Effector memory CD8-positive, alpha-beta T cell (primary cell): ENCODE measurements at places on chromosomes 4 and X.

DNA sequence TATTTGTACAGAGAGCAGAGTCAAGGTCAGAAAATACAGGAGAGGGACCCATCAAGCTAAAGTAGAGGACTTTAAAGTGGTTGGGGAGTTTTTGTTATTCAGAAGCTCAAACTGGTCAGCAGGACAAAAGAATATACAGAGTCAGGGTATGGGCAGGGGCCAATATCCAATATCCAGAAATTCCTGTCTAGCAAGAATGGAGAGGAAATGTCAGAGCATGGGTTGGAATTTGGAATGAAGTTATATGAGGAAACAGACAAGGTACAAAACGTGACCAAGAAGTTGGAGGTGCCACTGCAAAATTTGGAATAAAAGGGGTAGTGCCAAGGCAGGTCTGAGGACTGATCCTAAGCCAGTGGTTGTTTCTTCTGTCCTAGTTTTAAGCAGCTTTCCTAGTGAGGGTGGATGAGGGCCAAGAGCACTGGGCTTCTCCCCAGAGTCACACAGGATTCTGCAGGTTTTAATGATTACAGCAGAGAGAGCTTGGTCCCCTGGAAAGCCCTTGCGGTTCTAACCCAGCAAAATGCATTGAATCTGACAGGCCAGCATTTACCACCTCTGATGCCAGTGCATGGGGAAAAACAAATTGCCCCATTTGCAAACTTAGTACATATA is 304.7 kb upstream of the FTHL17 start:
- H3K4me3 ChIP-seq: no peak overlapping the region
- no peak overlapping the region for H3K27ac ChIP-seq
- no peak for DNase-seq
- no peaks in the 10 kb centered on the region for H3K4me1 ChIP-seq

DNA sequence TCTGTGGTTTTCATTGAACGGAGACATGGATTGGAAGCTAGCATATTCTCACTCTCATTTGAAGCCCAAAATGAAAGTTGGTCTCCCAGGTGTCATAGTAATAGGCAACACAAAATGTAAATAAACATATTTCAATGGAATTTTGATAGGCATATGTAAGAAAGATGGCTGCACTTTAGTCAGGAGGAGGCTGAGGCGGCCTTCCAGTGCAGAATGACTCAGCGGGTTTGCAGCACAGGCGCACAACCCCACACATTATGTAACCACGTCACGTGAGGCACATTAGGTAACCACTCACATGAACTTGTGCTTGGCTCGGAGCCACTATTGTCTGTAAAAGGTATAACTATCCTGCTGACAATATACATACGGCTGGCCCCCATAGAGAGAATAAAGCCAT is 381.7 kb downstream of the GPAT3 start:
- no peaks in the 10 kb centered on the region for H3K27me3 ChIP-seq
- H3K4me1 ChIP-seq: no peaks in the 10 kb centered on the region
- no peak overlapping the region for H3K4me3 ChIP-seq
- H3K27ac ChIP-seq: no peak overlapping the region
- H3K36me3 ChIP-seq: no peaks in the 10 kb centered on the region

GRCh38 chr4:23958749-23959148 is 68.9 kb upstream of the PPARGC1A start:
- no peaks in the 10 kb centered on the region for H3K27me3 ChIP-seq
- DNase-seq: no peak
- no peaks in the 10 kb centered on the region for H3K36me3 ChIP-seq
- H3K4me1 ChIP-seq: no peaks in the 10 kb centered on the region

DNA sequence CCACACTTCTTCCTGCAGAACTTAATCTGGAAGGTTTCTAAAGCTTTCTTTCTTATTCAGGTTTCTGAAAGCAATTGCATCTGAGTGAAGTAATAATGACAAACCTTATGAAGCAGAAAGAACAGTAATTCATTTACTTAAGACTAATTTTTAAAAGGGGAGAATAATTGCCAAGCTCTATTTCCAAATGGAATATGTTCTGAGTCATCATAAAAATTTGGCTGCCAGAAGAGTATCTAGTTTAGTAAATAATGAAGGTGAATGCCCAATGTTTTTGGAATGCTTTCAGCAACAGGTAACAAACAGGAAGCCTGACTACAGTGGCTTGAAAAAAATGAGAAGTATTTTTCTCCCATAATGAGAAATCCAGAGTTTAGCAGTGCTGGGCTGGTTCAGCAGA is 227.3 kb upstream of the TET2 start:
- no peaks in the 10 kb centered on the region for H3K36me3 ChIP-seq
- no peaks in the 10 kb centered on the region for H3K27me3 ChIP-seq
- no peak overlapping the region for H3K27ac ChIP-seq
- DNase-seq: no peak
- H3K4me3 ChIP-seq: no peak overlapping the region

GRCh38 chr4:138224614-138225013 is 17.5 kb downstream of the SLC7A11 start:
- no peak overlapping the region for H3K27ac ChIP-seq
- no peaks in the 10 kb centered on the region for H3K4me1 ChIP-seq
- H3K27me3 ChIP-seq: no peaks in the 10 kb centered on the region
- H3K36me3 ChIP-seq: no peaks in the 10 kb centered on the region

DNA sequence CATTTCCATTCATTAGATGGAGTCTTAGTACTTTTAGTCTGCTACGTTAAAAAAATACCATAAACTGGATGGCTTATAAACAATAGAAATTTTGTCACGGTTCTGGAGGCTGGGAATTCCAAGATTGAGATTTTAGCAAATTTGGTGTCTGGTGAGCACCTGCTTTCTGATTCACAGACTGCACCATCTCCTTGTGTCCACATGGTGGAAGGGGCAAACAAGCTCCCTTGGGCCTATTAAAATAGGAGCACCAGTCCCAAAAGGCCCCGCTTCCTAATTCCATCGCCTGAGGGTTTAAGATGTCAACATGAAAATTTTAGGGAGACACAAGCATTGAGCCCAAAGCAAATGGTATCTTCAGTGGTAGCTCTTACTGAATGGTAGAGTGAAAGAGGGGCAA is 120.5 kb upstream of the MAP9 start:
- H3K4me1 ChIP-seq: no peaks in the 10 kb centered on the region
- DNase-seq: no peak
- H3K4me3 ChIP-seq: no peak overlapping the region
- no peaks in the 10 kb centered on the region for H3K27me3 ChIP-seq
- no peaks in the 10 kb centered on the region for H3K36me3 ChIP-seq

DNA sequence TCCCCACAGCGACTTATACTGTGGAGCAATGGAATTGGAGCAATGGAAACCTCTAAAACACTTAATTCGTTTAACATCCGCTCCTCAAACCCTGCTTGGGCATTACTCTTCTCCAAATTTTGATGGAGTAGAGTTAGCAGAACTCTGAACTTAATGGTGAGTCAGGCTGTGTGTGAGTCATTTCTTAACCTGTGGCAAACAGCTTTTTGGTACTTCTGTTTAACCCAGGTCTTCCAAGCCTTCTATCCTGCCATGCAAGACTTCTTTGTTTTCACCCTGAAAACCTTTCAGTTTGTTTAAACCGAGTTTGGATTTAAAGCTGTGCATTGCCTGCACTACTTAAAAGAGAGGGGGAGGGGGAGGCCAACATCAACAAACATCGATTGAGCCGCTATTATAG is 3.6 kb upstream of the AMOT start:
- no peaks in the 10 kb centered on the region for H3K27me3 ChIP-seq
- no peak for DNase-seq
- no peak overlapping the region for H3K4me3 ChIP-seq
- H3K4me1 ChIP-seq: peaks cover 6% of the 10 kb centered on the region
- peaks cover 5% of the 10 kb centered on the region for H3K36me3 ChIP-seq
- H3K27ac ChIP-seq: no peak overlapping the region

- H3K27me3 ChIP-seq: no peaks in the 10 kb centered on the region
- no peak overlapping the region for H3K4me3 ChIP-seq
These were observed 1582.7 kb downstream of the STIM2 start for GRCh38 chr4:28443371-28443770.

- no peak overlapping the region for H3K27ac ChIP-seq
- H3K4me3 ChIP-seq: no peak overlapping the region
- DNase-seq: no peak
- no peaks in the 10 kb centered on the region for H3K4me1 ChIP-seq
These were observed 40.2 kb upstream of the NHSL2 start for GRCh38 chrX:71870208-71871098.

DNA sequence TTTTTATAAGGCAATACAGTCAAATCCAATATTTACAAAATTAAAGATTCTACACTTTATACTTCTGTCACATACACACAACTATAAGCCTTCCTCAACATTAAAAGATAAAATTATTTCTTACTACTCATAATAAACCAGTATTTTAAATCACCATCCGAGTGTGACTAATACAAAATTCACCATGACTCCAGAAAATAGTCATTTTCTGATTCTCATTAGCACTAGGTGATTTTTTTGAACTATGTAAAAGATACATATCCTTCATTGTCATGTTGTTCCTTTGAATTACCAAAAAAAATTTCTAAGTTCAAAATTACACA is 646 bp upstream of the SLC7A11 start:
- no peaks in the 10 kb centered on the region for H3K27me3 ChIP-seq
- no peak for DNase-seq
- H3K36me3 ChIP-seq: peaks cover 6% of the 10 kb centered on the region
- no peak overlapping the region for H3K4me3 ChIP-seq
- H3K27ac ChIP-seq: no peak overlapping the region

DNA sequence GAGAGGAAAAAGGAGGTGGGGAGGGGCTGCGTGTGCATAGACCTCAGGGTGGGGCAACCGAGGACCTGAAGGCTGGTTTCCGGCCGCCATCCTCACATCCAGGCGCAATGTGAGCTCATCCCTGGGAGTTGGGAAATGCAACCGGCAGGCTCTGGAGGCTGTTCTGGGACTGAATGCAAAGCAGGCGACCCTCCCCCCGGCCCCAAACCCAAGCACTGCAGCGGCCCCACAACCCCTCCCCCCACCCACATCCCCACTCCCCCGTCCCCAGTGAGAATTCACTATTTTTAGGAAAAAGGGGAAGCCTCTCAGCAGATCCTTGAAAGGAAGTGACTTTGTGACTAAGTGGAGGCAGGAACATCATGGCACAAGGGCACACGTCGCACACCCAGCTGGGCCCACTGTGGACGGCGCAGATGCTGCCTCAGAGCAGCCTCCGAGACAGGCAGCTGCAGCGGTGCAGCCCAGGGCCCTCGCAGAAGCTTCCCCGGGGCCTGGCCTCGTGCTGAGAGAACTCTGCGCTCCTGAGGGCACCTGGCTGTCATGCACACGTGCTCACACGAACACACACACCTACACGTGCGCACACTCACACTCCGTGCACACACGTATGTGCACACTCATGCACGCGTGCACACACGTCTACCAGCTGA is 1.3 kb upstream of the PDE6B start:
- DNase-seq: no peak
- H3K4me3 ChIP-seq: no peak overlapping the region
- peaks cover 49% of the 10 kb centered on the region for H3K27me3 ChIP-seq

GRCh38 chr4:3217266-3217665 is 31.7 kb upstream of the MSANTD1 start:
- no peak overlapping the region for H3K4me3 ChIP-seq
- H3K36me3 ChIP-seq: peaks cover 66% of the 10 kb centered on the region
- no peak for DNase-seq
- peaks cover 10% of the 10 kb centered on the region for H3K4me1 ChIP-seq
- H3K27me3 ChIP-seq: no peaks in the 10 kb centered on the region

DNA sequence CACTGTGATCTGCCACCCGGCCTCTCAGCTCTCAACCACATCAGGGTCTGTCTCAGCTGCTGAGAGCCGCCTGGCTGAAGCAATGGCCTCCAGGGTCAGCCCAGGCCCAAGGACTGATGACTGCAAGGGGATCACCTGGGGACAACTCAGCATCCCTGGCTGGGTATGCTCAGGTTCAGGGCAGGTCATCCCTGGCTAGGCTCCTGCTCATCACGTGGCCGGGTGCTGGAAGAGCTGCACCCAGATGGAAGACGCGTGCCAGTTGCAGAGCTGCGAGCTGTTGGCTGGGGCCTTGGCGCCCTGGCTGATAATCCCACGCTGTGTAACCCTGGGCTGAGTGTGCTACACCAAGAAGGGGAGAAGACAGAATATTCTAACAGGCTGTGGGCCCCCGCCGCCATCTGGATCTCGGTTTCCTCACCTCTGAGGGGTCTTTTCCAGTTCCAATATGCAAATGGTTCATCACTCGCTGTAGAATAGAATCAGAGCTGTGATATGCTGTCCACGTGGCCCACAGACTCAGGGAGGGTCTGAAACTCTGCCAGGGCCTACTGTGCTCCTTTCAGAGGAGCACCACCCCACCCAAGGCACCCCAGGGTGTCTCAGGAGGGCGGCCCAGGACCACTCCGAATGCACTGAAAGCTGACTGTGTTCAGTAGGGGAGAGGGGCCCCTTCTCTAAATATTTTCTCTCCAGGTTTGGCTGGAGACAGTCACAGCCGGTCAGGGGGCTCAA is 338.8 kb downstream of the BCOR start:
- peaks cover 2% of the 10 kb centered on the region for H3K4me1 ChIP-seq
- H3K36me3 ChIP-seq: no peaks in the 10 kb centered on the region
- H3K27ac ChIP-seq: no peak overlapping the region
- no peak overlapping the region for H3K4me3 ChIP-seq
- no peak for DNase-seq
- no peaks in the 10 kb centered on the region for H3K27me3 ChIP-seq

DNA sequence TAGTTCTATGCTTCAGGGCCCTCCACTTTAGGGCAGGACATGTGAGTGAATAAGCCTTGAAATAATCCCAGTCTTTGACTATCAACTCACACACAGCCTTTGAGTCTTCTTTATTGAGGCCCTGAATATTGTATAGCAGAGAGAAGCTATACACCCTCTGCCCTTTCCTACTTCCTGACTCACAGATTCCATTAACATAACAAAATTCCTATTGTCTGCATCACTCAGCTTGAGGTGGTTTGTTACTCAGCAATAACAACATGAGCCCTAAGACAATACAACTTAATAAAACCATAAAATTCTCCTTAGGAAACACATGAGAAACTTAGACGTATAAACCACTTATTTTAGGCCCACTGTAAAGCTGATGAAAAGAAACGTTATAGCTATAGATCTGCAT is 680.3 kb upstream of the DIAPH2 start:
- H3K27me3 ChIP-seq: no peaks in the 10 kb centered on the region
- H3K36me3 ChIP-seq: no peaks in the 10 kb centered on the region
- no peaks in the 10 kb centered on the region for H3K4me1 ChIP-seq
- H3K4me3 ChIP-seq: no peak overlapping the region

- H3K27me3 ChIP-seq: no peaks in the 10 kb centered on the region
- DNase-seq: no peak
- H3K36me3 ChIP-seq: no peaks in the 10 kb centered on the region
- no peaks in the 10 kb centered on the region for H3K4me1 ChIP-seq
- H3K27ac ChIP-seq: no peak overlapping the region
- no peak overlapping the region for H3K4me3 ChIP-seq
These were observed 119.1 kb downstream of the TEX13A start for GRCh38 chrX:105101378-105101777.

GRCh38 chr4:138976526-138976925 is 39.1 kb upstream of the NOCT start:
- DNase-seq: no peak
- no peaks in the 10 kb centered on the region for H3K27me3 ChIP-seq
- H3K4me1 ChIP-seq: no peaks in the 10 kb centered on the region
- no peaks in the 10 kb centered on the region for H3K36me3 ChIP-seq
- H3K27ac ChIP-seq: no peak overlapping the region
- H3K4me3 ChIP-seq: no peak overlapping the region
